ENCODE measurements at places on chromosomes 2 and 18.

- DNase-seq, result no peak
Measured at GRCh38 chr2:240240017-240240734, 99.7 kb upstream of the OTOS start.

DNA sequence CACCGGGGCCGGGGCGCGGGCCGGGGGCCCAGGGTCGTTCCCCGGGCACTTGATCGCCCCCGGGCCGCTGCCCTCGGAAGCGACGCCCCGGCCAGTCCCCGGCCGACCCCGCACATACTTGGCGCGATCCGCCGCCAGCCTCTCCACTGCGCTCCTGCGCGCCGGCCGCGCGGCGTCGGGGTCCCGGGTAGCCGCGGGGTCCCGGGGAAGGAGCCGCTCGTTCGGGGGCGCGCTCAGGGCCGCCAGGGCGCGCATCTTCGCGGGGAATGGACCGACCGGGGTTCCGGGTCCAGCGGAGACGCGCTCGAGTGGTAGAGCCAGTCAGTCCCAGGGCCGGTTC, 204 bp downstream of the FAM110C start:
- DNase-seq, result no peak

GRCh38 chr2:127183771-127184170, 36.3 kb downstream of the CYP27C1 start:
- DNase-seq, result no peak

DNA sequence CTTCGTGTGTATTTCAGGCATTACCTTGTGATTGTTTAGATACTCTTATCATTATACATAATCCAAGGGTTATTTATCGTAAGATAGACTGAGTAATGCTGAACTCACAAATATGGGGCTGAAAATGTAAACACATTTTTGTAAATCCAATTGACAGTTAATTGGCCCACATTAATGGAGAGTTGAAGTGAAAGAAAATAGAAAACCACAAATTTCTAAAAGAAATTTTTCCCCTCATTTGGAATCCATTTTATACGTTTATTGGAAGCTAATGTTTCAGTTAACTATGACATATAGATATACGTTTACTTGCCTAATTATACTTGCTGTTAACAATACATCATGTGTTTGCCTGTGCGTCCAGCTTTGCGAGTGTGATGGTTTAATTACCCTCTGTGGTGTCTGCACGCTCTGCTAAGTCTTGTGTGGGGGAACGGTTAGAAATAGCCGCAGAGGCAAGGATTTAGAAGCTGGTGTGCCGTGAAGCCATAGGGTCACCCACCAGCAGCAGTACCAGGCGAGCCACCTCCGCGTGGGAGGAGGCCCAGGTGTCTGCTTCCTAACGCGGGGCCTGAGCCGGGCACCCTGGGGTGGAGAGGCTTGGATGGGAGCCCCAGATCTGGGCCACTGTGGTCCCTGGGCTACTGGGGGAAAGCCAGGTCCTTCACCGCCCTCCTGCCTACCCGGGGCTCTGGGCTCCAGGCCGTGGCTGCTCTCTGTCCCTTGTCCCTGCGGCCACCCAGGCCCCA, 38.0 kb downstream of the TSHZ1 start:
- no peak for DNase-seq

DNA sequence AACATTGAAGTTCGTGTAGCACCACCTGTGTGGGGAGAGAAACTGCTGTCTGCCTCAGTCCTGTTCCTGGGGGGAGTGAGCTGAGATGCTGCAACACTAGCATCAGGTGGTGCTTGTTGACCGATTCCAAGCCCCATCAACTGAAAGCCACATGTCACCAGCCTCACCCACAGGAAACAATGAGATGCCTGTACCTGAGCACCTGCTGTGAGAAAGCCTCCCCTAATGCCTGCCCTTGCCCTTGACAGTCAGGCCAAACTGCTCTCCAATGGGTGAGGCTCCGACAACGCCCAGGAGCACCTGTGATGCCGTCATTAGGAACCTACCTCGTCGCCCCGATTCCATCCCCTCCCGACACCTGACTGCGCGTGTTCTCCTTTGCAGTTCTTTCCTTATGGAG, 104.6 kb downstream of the SMC6 start:
- DNase-seq, result no peak

DNA sequence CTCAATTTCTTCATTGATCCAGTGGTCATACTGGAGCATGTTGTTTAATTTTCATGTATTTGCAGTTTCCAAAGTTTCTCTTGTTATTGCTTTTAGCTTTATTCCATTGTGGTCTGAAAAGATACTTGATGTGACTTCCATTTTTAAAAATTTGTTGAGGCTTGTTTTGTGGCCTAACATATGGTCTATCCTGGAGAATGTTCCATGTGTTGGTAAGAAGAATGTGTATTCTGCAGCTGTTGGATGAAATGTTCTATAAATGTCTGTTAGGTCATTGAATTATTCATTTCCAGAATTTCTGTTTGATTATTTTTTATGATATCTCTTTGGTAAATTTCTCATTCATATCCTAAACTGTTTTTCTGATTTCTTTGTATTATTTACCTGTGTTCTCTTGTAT, 139.8 kb upstream of the THUMPD2 start:
- DNase-seq, result no peak

GRCh38 chr2:173606619-173607248, 252.1 kb downstream of the CDCA7 start:
- DNase-seq, result no peak

DNA sequence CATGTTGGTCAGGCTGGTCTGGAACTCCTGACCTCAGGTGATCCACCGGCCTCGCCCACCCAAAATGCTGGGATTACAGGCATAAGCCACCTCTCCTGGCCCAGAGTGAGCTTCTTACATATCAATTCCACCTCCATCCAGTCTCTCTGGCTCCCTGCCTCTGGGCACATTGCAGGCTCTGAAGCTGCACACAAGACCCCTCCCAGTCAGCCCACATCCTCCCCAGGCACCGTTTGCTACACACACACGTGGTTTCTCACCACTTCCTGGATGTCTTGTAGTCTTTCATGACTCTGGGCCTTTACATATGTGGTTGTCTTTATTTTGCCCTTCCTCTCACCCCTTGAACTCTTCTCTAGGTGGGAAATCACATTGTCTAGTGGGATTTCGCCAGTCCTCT, 64.0 kb upstream of the CABLES1 start:
- DNase-seq, result peak; percentile 78

DNA sequence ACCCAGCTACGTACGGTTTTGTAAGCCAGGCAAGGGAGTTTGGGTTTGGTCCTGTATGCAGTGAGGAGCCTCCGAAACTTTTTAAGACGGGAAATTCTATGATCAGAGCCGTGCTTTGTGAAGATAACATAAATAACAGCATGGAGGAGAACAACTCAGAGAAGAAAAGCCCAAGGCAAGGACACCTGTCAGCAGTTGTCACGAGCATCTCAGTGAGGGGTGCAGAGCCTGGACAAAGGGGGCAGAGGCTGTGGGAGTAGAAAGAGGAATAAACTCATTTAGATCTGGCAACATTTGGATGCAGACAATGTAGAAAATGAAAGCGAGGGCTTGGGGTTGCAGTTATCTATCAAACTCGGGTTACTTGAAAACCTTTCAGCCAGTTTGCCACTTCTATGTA, 64.5 kb downstream of the CAVIN2 start:
- no peak for DNase-seq

GRCh38 chr2:161998857-161999256, 75.2 kb downstream of the DPP4 start:
- DNase-seq, result no peak

- no peak for DNase-seq
Measured at GRCh38 chr2:212708355-212708754, 169.8 kb upstream of the ERBB4 start.

DNA sequence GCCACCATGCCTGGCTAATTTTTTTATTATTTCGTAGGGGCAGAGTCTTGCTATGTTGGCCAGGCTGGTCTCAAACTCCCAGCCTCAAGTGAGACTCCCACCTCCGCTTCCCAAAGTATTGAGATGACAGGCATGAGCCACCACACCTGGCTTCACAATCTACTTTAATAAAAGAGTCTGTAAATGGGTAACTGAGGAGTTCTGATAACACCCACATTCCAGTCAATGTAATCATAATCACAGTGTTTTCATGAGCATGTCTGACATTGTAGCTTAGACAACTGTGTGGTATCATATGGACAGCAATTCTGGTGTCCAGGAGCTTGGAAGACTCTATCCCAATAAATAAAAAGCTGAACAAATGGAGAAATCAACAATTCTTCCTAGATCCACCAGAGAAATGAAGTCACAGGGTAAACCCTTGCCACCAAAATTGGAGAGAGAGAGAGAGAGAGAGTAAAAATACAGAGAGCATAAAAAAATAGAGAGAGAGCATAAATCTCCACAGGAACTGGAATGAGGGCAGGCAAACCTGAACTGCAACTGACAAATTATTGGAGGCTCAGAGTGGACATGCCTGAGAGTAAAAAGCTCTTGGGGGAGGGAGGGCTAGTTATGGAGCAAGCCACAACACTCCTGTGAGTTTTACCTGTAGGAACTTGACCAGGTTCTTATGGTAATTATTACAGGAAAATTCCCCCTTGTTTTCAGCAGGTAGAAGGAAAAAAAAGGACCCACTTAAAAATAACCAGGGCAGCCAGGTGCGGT, 12.4 kb upstream of the NBEAL1 start:
- no peak for DNase-seq

DNA sequence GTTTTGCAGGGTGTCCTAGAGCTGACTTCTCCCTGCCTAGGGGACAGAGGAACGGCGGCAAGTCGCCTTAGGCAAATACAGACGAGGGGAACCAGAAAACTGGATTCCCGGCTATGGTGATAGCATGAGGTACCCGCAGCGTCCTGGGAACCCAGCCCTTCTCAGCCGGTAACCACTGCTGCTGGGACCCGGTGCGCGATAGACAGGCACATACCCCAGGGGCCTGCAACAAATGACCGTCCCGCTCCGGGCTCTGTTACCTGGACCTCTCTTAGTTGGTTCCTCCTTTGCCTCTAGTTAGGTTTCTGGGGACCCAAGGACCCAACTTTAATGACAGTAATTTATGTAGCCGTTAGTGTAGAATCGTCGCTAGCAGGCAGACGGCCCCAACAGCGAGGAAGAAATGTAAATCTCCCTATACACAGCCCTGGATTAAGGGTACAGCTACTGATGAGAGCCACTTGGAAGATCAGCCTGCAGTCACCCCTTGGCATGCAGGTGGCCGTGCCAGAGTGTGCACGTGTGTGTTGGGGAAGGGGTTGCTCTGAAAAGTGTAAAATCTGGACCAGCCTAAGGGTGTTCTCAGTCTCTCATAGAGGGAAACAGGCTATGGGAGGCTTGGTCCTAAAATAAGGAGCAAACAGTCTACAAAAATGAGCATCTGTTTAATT, 819 bp upstream of the SERPINE2 start:
- no peak for DNase-seq

DNA sequence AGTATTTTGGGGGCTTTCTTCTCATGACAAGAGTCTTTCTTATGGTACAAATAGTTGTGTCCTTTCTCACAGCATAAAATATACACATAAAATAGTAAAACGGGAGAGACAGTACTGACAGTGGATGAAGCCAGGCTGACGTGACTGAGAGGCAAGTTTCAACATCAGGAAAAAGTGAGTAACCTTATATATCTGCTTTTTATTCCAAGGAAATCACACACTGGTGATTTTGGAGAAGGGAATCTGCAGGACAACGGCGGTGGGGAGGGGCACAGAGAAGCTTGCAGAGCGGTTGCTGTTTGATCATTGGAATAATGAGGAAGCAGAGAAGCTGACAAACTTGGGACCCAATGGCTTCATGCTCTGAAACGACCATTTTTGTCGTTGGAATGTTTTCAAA, 130.6 kb upstream of the ZNF236 start:
- DNase-seq, result no peak

DNA sequence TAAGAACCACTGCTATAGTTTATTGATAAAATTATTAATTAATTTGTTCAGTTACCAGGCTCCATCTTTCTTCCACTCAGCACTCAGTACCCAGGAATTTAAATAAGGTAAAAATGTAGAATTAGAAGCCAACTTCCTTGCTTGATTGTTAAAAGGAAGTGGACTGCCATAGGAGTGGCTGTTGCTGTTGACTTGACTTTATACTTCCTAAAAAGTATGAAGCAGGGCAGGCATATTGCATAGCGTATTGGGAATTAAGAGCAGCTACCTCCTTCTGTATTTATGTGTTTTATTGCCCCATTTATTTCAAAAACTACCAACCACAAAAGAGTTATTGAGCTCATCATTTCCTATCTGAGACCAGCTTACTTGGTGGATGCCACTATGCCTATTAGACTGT, 27.9 kb downstream of the PSMD1 start:
- DNase-seq, result no peak

DNA sequence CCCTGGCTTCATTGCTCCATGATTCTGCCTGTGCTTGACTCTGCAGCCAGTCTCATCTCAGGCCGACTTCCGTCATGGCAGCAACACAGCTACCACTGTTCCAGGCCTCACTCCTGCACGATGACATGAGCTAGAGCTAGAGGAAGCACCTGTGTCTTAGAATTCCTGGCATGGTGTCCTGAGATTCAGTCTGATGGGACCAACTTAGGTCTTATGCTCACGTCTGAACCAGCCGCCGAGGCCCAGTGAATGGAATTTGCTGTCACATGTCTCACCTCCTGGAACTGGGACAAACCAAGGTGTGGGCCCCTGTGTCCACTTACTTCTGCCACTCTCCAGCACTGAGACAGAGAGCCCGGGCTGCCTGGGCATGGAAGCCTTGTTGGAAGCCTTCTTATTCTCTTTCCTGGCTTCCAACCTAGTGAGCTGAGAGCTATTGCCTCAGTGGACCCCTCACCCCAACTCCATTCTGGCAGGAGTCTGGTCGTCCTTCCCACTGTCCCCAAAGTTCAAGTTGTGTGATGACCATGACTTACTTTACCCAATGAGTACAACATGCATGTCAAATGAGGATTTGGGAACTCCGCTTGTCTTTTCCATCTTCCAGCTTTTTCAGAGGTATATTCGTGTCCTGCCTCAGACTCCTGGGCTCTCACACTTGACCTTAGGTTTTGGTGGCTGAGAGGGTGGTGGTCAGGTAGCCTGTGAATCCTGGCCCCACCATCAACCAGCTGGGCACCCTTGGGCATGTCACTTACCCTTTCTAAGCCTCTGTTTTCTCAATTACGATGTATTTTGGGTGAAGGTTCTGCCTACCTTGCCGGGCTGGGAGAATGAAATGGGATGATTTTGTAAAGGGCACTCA, 39.1 kb upstream of the HS6ST1 start:
- DNase-seq, result no peak

- no peak for DNase-seq
Measured at GRCh38 chr2:56267415-56267788, 83.6 kb downstream of the CCDC85A start.

GRCh38 chr2:89767572-89768435, 1076.3 kb downstream of the RPIA start:
- DNase-seq, result no peak

GRCh38 chr18:7457262-7457661, 109.9 kb upstream of the PTPRM start:
- no peak for DNase-seq

- no peak for DNase-seq
Measured at GRCh38 chr18:79877163-79878091, 74.0 kb downstream of the SLC66A2 start.

- DNase-seq, result no peak
Measured at GRCh38 chr18:67421651-67422050, 94.9 kb downstream of the DSEL start.

Data from activated gamma-delta T cell treated with anti-CD3 and anti-CD28 coated beads, Interleukin-2, amount 50 U/mL, for 16 hours (primary cell).